ENCODE measurements at places on chromosomes 16 and 17. TPM values are rescaled to one million over a fixed set of nuclear protein-coding genes. Genes with fewer than 3 reads are reported as not detected.

GRCh38 chr17:75238684-75239191, 22.7 kb downstream of the GGA3 start:
- no peak overlapping the region for H3K27ac ChIP-seq
- H3K4me1 ChIP-seq, result peaks cover 27% of the 10 kb centered on the region
- DNase-seq, result peak; percentile 46
- H3K4me3 ChIP-seq, result no peak overlapping the region
- no peaks in the 10 kb centered on the region for H3K27me3 ChIP-seq
- H3K36me3 ChIP-seq, result no peaks in the 10 kb centered on the region

CDRT15L2 gene
- total RNA-seq, result not detected

GRCh38 chr17:75012346-75013091, at the start of gene MRPL58:
MRPL58 (plus strand) TSS chr17:75012670; CDS start chr17:75012687, 17 bp downstream.
- H3K4me3 ChIP-seq, result peak within 1 kb of the TSS; percentile 88
- DNase-seq, result peak; percentile 85
- H3K27me3 ChIP-seq, result no peaks in the 10 kb centered on the region
- H3K4me1 ChIP-seq, result peaks cover 29% of the 10 kb centered on the region

GRCh38 chr17:79262624-79263023, 188.0 kb downstream of the ENGASE start:
- H3K36me3 ChIP-seq, result no peaks in the 10 kb centered on the region
- no peaks in the 10 kb centered on the region for H3K4me1 ChIP-seq
- peaks cover 49% of the 10 kb centered on the region for H3K27me3 ChIP-seq
- no peak for DNase-seq
- no peak overlapping the region for H3K4me3 ChIP-seq

ULK2 gene
- total RNA-seq, result 17.9 TPM

GRCh38 chr16:15996432-15997109, 47.2 kb downstream of the ABCC1 start:
- no peaks in the 10 kb centered on the region for H3K36me3 ChIP-seq
- H3K4me1 ChIP-seq, result peaks cover 49% of the 10 kb centered on the region
- peak; percentile 31 for DNase-seq
- no peak overlapping the region for H3K4me3 ChIP-seq
- peak overlapping the region; percentile 52 for H3K27ac ChIP-seq

- peak; percentile 4 for DNase-seq
- H3K4me1 ChIP-seq, result peaks cover 8% of the 10 kb centered on the region
- no peak overlapping the region for H3K27ac ChIP-seq
- H3K36me3 ChIP-seq, result no peaks in the 10 kb centered on the region
- no peak overlapping the region for H3K4me3 ChIP-seq
Measured at GRCh38 chr16:85386467-85387170, 226.5 kb upstream of the GSE1 start.

DNA sequence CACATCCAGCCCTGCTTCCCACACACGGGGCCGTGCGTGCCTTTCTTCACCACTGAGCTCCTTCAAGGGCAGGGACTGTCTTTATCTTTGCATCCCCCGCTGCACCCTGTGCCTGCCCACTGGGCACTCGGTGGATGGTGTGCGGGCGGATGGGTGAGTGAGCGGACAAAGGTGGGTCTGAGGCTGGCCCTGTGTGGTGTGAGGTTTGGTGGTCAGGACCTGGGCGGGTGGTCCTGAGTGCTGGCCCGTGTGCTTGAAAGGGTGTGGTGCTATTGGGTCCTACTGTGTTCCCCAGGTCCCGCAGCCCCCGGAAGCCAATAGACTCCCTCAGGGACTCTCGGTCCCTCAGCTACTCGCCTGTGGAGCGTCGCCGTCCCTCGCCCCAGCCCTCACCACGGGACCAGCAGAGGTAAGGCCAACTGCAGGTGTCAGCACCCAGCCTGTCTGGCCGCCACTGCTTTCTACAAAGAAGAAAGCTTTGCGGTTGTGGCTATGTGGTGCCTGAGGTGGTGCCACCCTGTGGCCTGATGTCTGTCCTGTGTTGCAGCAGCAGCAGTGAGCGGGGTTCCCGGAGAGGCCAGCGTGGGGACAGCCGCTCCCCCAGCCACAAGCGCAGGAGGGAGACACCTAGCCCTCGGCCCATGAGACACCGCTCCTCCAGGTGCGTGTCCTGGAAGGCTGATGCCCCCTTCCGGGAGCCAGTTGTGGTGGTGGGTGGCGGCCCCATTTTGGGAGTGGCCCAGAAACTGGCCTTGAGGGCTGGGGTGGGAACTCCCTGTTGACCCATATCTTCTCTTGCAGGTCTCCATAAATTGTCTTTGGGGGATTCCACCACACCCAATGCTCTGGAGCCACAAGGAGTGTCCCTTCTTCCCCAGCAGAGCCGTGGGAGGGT, 6.8 kb downstream of the ELOB start:
- peaks cover 18% of the 10 kb centered on the region for H3K4me1 ChIP-seq
- H3K36me3 ChIP-seq, result peaks cover 57% of the 10 kb centered on the region
- no peak overlapping the region for H3K4me3 ChIP-seq
- DNase-seq, result no peak
- H3K27ac ChIP-seq, result no peak overlapping the region

GRCh38 chr17:49414271-49414621, 436 bp downstream of the PHB1 start:
- no peak for DNase-seq
- H3K4me1 ChIP-seq, result peaks cover 11% of the 10 kb centered on the region
- peak overlapping the region; percentile 69 for H3K4me3 ChIP-seq

DNA sequence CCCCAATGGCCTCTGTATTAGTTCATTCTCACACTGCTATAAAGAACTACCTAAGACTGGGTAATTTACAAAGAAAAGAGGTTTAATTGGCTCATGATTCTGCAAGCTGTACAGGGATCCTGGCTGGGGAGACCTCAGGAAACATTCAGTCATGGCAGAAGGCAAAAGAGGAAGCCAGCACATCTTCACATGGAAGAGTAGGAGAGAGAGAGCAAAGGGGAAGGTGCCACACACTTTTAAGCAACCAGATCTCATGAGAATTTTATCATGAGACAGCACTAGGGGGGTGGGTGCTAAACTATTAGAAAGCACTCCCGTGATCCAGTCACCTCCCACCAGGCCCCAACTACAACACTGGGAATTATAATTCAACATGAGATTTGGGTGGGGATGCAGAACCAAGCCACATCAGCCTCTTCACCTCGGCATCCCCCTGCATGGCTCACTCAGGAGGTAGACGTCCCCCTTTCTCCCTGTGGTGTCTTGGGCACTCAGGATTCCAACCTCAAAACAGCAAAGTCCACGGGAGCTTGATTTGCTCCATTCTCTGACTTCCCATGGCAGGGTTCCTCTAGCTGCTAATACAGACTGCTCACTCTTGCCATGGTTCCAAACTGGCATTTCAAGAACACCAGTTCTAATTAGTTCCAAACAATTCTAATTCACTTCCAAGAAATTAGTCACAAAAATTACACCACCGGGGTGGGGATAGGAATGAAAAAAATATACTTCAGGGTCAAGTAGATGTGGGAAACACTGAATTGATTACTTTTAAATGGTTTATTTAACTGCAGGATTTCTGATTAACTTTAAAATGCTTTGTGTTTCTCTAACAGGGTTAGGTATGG, 203.8 kb upstream of the HSBP1 start:
- no peak for DNase-seq
- H3K36me3 ChIP-seq, result no peaks in the 10 kb centered on the region
- no peak overlapping the region for H3K4me3 ChIP-seq
- H3K4me1 ChIP-seq, result no peaks in the 10 kb centered on the region
- no peaks in the 10 kb centered on the region for H3K27me3 ChIP-seq

DNA sequence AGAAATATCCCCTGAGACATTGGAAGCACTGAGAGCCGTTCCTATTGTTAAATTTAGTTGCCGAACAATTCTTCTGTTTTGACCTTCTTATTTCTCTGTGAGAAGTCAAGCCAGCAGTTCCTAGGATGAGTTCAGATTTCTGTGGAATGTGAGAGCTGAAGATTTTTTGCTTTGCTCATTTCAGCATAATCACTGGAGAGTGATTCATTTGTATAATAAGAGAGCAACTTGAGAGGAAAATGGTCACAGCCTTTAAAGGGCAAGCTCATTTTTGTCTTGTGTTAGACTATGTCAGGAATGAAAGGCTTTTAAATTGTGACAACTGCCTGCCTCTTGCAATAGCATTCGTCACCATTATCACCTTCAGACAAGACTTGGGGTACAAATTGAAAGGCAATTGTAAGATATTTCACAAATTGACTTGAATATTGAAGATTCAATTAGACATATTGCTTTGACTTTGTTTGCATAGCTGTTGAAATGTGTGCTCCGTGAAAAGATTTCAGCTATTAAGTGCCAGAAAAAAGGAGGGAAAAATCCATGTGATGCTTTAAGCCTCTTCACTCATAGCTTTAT, 900.0 kb upstream of the GOT2 start:
- no peaks in the 10 kb centered on the region for H3K27me3 ChIP-seq
- H3K36me3 ChIP-seq, result no peaks in the 10 kb centered on the region
- DNase-seq, result no peak
- no peak overlapping the region for H3K4me3 ChIP-seq

ARHGAP44 gene
- total RNA-seq, result 8.6 TPM

GRCh38 chr17:28247671-28248555, 71.1 kb upstream of the TMEM97 start:
- no peak overlapping the region for H3K4me3 ChIP-seq
- no peak for DNase-seq
- peaks cover 5% of the 10 kb centered on the region for H3K27me3 ChIP-seq
- no peaks in the 10 kb centered on the region for H3K36me3 ChIP-seq
- peaks cover 9% of the 10 kb centered on the region for H3K4me1 ChIP-seq

DNA sequence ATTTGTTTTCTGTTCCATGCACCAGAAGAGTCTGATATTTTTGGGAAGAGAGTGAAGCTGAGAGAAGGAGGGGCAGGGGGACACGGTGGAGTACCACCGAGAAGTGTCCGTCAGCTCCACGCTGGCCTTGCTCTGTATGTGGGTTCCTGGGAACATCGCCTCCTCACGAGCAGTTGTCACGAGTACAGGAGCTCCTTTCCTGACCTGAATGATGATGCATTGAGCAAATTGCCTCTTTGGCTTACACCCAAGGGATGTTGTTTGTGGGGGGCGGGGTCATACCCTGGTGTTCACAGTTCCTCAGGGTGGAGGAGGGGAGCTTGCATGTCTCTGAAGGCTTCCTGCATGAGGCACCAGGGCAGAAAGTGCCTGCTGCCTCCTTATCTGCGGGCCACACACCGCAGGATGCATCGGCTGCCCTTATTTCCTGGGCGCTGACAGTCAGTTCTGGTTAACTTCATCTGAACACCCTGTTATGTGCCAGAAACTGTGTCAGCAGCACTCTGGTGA, 36.2 kb downstream of the RGS9 start:
- no peak overlapping the region for H3K27ac ChIP-seq
- H3K36me3 ChIP-seq, result no peaks in the 10 kb centered on the region
- peaks cover 21% of the 10 kb centered on the region for H3K4me1 ChIP-seq
- peak; percentile 22 for DNase-seq

GRCh38 chr17:79038545-79039135, 14.7 kb downstream of the C1QTNF1 start:
- peak overlapping the region; percentile 36 for H3K27ac ChIP-seq
- H3K36me3 ChIP-seq, result no peaks in the 10 kb centered on the region
- H3K27me3 ChIP-seq, result no peaks in the 10 kb centered on the region
- H3K4me3 ChIP-seq, result no peak overlapping the region
- peaks cover 22% of the 10 kb centered on the region for H3K4me1 ChIP-seq
- DNase-seq, result no peak

DNA sequence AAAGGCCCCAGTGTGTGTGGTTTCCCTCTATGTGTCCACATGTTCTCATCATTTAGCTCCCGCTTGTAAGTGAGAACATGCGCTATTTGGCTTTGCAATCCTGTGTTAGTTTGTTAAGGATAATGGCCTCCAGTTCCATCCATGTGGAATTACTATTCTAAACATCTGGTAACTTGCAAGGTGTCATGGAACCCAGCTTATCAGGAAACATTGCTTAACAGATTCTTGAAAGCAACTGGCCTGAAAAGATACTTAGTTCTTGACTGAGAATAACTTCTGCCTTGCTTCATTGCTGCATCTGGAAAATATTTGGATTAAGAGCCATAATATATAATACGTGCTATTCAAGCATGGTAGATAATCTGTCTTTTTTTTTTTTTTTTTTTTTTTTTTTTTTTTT, 27.8 kb downstream of the PAFAH1B1 start:
- DNase-seq, result no peak
- H3K4me3 ChIP-seq, result no peak overlapping the region
- no peak overlapping the region for H3K27ac ChIP-seq
- H3K27me3 ChIP-seq, result no peaks in the 10 kb centered on the region
- H3K36me3 ChIP-seq, result no peaks in the 10 kb centered on the region

DNA sequence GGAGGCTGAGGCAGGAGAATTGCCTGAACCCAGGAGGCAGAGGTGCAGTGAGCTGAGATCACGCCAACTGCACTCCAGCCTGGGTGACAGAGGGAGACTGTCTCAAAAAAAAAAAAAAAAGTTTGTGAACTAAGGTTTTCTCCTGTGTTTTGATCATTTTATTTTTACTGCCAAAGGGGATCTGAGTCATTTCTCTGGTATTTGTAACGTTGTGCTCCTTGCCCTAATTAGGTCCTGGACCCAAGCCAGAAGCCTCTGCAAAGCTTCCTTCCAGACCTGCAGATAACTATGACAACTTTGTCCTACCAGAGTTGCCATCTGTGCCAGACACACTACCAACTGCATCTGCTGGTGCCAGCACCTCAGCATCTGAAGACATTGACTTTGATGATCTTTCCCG, 32.1 kb downstream of the IST1 start:
- peaks cover 68% of the 10 kb centered on the region for H3K4me1 ChIP-seq
- peaks cover 100% of the 10 kb centered on the region for H3K36me3 ChIP-seq
- no peaks in the 10 kb centered on the region for H3K27me3 ChIP-seq

- no peak overlapping the region for H3K27ac ChIP-seq
- no peak for DNase-seq
- H3K4me3 ChIP-seq, result no peak overlapping the region
- H3K36me3 ChIP-seq, result no peaks in the 10 kb centered on the region
Measured at GRCh38 chr16:68434624-68435210, 13.6 kb downstream of the SMPD3 start.

DNA sequence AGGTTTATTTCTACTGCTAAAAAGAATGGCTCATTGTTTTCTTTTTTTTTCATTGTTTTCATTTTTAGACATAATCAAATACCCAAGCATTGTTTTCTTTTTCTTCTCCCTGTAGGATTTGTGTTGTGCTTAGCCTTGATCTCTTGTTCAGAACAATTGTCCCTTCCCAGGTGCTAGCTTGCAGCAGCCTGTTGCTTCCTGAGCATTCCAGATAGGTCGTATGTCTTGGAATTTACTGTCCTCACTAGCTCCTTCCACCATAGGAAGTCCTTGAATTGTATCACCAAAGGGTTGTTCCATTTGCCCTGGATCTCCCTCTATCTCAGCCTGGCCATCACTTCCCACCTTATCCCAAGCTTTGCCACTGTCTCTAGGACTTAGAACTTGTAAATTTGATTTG, 10.0 kb upstream of the VPS4A start:
- H3K27me3 ChIP-seq, result no peaks in the 10 kb centered on the region
- H3K36me3 ChIP-seq, result peaks cover 29% of the 10 kb centered on the region
- no peak overlapping the region for H3K4me3 ChIP-seq
- peaks cover 10% of the 10 kb centered on the region for H3K4me1 ChIP-seq
- DNase-seq, result no peak

- H3K4me3 ChIP-seq, result peak overlapping the region; percentile 5
- H3K27ac ChIP-seq, result no peak overlapping the region
- peaks cover 27% of the 10 kb centered on the region for H3K4me1 ChIP-seq
- DNase-seq, result peak; percentile 73
Measured at GRCh38 chr17:58337600-58338453, 9.2 kb upstream of the TSPOAP1 start.

GRCh38 chr17:29140631-29141513, 39.3 kb downstream of the MYO18A start:
- H3K27ac ChIP-seq, result peak overlapping the region; percentile 88
- peak; percentile 65 for DNase-seq
- H3K4me3 ChIP-seq, result peak overlapping the region; percentile 41
- H3K27me3 ChIP-seq, result no peaks in the 10 kb centered on the region
- H3K36me3 ChIP-seq, result peaks cover 22% of the 10 kb centered on the region

CPHXL2 gene
- not detected for total RNA-seq

ITGA2B gene
- 0.18 TPM for total RNA-seq

Data from heart right ventricle (tissue), 16 donors.